ENCODE measurements at places on chromosomes 1 and 21. TPM values are rescaled to one million over a fixed set of nuclear protein-coding genes. Genes with fewer than 3 reads are reported as not detected.

DNA sequence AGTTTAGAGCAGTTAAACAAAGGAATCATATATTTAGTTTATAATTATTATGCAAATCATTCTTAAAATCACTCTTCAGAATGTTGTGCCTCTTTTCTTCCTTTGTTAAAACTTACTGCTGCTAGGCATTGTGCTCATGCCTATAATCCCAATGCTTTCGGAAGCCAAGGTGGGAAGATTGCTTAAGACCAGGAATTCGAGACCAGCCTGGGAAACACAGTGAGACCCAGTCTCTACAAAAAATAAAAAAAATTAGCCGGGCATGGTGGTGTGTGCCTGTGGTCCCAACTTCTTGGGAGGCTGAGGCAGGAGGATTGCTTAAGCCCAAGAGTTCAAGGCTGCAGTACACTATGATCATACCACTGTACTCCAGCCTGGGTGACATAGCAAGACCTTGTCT is 33.6 kb downstream of the ZSWIM5 start:
- no peak for DNase-seq
- no peak overlapping the region for H3K4me3 ChIP-seq
- no peak overlapping the region for H3K27ac ChIP-seq
- no peaks in the 10 kb centered on the region for H3K27me3 ChIP-seq

GRCh38 chr21:46051821-46052675 is 45.9 kb upstream of the COL6A2 start:
- no peak for DNase-seq
- H3K4me3 ChIP-seq = no peak overlapping the region
- no peaks in the 10 kb centered on the region for H3K36me3 ChIP-seq

DNA sequence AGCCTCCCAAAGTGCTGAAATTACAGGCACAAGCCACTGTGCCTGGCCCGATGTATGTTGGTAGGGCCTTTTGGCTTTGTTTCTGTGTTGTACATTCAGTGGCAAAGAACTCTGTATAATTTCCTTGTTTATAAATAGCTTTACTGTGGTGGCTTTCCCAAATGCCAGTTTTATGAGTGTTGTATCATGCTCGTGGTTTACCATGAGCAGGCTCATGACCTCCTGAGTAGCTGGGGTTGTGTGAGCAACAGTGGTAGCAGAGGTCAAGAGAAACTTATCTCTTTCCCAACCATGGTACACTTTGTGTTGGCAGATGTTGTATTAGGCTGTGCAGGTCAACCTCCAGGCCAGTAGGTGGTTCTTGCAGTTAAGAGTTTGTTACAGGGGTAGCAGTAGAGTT is 420.4 kb upstream of the BEND5 start:
- no peaks in the 10 kb centered on the region for H3K4me1 ChIP-seq
- DNase-seq = no peak
- no peaks in the 10 kb centered on the region for H3K36me3 ChIP-seq
- H3K27ac ChIP-seq = no peak overlapping the region
- no peak overlapping the region for H3K4me3 ChIP-seq
- no peaks in the 10 kb centered on the region for H3K27me3 ChIP-seq

DNA sequence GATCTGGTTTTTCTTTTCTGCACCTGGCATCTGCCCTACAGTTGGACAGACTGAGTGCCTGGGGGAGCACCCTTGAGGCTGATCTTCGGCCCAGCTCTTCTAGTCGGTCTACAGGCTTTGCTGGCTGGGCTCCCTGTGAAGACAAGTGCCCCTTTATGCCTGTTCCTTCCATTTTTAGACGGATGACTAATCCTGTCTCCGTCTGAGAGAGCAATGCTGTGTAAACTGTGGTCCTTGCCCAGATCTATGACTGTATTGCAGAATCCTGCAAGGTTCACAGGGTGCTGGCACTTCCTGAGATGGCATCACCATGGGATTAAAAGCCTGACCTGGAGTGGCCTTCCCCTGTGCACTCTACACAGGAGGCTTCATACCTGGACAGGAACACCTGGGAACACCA is 47.6 kb upstream of the SAMD13 start:
- no peaks in the 10 kb centered on the region for H3K27me3 ChIP-seq
- DNase-seq = peak; percentile 61
- H3K4me1 ChIP-seq = peaks cover 8% of the 10 kb centered on the region
- no peak overlapping the region for H3K4me3 ChIP-seq
- peak overlapping the region; percentile 68 for H3K27ac ChIP-seq

DNA sequence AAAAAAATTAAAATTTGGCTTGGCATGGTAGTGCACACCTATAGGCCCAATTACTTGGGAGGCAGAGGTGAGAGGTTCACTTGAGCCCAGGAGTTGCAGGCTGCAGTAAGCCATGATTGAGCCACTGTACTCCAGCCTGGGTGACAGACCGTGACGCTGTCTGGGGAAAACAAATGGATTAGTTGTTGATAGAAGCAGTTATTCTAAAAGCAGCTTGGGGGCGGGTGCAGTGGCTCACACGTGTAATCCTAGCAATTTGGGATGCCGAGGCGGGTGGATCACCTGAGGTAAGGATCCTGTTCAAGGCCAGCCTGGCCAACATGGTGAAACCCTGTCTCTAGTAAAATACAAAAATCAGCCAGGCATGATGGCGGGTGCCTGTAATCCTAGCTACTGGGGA is 40.3 kb downstream of the KIF1B start:
- H3K27me3 ChIP-seq = no peaks in the 10 kb centered on the region
- H3K4me1 ChIP-seq = peaks cover 58% of the 10 kb centered on the region
- peak overlapping the region; percentile 92 for H3K27ac ChIP-seq

GRCh38 chr1:162285149-162285561 is 91.5 kb downstream of the SPATA46 start:
- H3K4me3 ChIP-seq = no peak overlapping the region
- H3K4me1 ChIP-seq = peaks cover 15% of the 10 kb centered on the region
- no peak for DNase-seq
- H3K36me3 ChIP-seq = no peaks in the 10 kb centered on the region

DNA sequence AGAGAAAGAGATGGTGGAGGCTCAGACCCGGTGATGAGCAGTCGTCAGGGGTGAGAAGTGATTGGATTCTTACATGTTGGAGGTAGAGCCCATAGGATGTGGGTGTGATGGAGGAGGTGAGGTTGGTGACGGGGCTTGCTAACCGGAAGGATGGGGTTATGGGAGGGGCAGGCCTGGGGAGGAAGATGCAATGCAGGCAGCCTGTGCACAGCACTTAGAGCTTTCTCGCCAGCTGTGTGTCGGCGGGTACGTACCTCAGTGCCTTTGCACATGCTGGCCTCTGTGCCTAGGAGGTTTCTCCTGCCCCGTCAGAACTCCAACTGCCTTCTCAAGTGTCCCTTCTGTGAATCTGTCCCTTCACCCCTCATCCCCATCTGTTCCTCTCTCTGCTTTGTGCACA is 2.9 kb upstream of the BSND start:
- DNase-seq = no peak
- H3K27me3 ChIP-seq = peaks cover 16% of the 10 kb centered on the region
- H3K4me1 ChIP-seq = peaks cover 6% of the 10 kb centered on the region
- H3K27ac ChIP-seq = no peak overlapping the region

Gene CITED4
- 18.1 TPM for total RNA-seq

Gene TTC22
- total RNA-seq = 0.24 TPM

Gene RRP1
- 20.7 TPM for total RNA-seq
